ENCODE measurements at places on chromosomes 4 and X. TPM values are rescaled to one million over a fixed set of nuclear protein-coding genes. Genes with fewer than 3 reads are reported as not detected.

- DNase-seq = no peak
These were observed 17.6 kb upstream of the WAS start for GRCh38 chrX:48665991-48666390.

DNA sequence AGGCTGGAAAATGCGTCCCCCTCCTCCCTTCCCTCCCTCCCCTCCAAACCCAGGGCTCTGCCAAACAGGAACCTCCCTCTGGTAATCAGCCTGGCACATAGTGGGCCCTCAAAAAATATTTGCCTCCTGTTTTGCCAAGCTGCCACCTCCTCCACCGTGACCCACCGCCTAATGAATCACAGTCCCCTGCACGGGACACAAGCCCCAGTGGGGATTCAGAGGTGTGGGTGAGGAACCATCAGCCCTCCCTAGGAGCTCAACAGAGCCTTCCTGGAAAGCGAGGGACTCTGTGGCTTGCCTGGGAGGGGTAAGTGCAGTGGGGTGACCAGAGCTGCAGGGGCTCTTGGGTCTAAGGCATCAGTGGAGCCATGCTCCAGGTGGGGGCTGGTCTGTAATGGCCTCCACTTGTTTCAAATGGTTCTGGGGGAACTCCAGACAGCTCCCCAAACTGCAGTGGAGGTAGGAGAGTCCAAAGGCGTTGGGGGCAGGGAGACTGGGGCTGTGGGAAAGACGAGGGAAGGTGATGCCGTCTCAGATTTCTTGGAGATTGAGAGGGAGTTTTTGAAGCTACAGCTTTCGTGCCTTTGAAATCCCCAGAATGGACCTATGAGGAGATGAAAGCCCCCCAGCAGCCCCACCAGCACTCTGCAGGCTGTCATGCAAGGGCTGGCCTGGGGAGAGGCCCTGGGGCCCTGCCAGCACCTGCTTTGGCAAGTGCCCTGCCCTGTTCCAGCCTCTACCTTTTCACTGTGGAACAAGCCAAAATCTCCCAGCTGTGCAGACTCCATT lies 1.0 kb upstream of the PPP2R2C start:
- DNase-seq = no peak

Gene BDH2
- total RNA-seq = 34.2 TPM

- no peak for DNase-seq
These were observed 25.5 kb downstream of the CDKN2AIP start for GRCh38 chr4:183469936-183470335.

GRCh38 chr4:53559021-53559620 lies 32.2 kb downstream of the LNX1 start:
- no peak for DNase-seq

DNA sequence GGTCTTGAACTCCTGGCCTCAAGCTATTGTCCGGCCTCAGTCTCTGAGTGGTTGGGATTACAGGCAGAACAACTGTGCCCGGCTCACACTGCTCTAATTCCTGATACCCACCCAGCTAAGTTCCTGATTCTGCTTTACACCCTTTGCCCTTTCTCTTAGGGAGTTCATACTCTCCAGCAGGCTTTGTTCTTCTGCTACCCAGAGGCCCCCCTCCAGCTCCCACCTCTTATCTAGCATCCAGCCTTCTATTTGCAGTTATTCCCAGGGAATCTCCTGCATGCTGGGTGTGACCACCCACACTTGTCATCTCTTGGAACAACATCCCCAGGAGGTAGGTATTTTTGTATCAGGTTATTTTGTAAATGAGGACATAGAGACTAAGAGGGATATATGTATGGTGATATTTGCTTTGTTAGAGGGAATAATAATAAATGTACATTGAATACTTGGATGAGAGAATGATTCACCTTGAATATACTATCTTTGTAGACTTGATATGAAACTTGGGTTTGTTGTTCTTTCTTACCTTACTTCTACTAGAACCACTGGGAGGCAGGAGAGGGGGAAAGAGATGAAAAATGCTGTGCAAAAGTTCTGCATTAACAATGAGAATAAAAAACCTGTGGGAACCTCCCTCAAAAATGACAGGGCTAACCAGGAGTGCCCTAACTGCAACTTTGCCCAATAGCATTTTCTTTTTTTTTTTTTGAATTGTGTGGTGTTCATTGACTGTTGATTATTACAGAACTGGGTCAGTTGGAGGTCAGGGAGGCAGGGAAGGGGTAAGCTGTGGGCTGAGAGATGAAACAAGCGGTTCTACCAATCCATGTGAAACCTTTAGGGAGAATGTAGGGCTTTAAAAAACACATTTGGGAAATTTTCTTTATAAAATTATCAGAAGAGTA lies 157.4 kb downstream of the SPRY1 start:
- no peak for DNase-seq

Gene TMEM35A
- 3.1 TPM for total RNA-seq
